Tibial nerve (tissue), 4 donors: ENCODE measurements at places on chromosomes 12 and 14. TPM values are rescaled to one million over a fixed set of nuclear protein-coding genes. Genes with fewer than 3 reads are reported as not detected.

Gene AQP6
- total RNA-seq = 0.39 TPM

Gene SDR9C7
- not detected for total RNA-seq

Gene DDHD1
- total RNA-seq = 25.3 TPM

Gene BCL11B
- total RNA-seq = 0.21 TPM

Gene C14orf39
- 0.30 TPM for total RNA-seq

Gene PROX2
- total RNA-seq = not detected

Gene MYRFL
- total RNA-seq = not detected

Gene PRIMA1
- 21.1 TPM for total RNA-seq

Gene BCL7A
- 2.4 TPM for total RNA-seq

Gene GABARAPL1
- 162 TPM for total RNA-seq

Gene EFS
- total RNA-seq = 38.2 TPM

Gene AMN
- total RNA-seq = not detected

Gene CREBL2
- 56.1 TPM for total RNA-seq
